Gastroesophageal sphincter (tissue), 4 donors: ENCODE measurements at places on chromosomes 4 and X.
A peak's percentile ranks its signal among the peaks of the same experiment; 100 is the strongest.

GRCh38 chr4:118825799-118826198 is 10.1 kb downstream of the SEC24D start:
- ATAC-seq, result no peak

GRCh38 chr4:185508181-185508580 is 27.1 kb downstream of the PDLIM3 start:
- ATAC-seq, result no peak

DNA sequence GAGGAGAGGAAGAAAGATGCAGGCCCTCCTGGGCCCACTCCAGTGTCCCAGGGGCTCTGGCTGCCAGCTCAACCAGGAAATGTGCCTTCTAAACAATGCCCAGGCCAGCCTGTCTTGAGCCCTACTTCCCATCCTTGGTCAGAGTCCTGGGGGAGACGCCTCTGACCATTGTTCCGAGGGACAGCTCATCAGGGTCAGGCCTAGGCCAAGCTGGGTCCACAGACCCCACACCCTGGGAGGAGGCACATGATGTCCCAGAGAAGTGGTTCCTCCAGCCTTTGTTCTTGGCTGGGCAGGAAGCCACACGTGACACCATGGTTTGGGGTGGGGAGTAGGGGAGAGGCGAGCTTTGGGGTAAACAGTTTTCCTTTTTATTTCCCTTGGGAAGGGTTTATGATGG is 102.5 kb downstream of the EFNB1 start:
- ATAC-seq, result peak; percentile 64

DNA sequence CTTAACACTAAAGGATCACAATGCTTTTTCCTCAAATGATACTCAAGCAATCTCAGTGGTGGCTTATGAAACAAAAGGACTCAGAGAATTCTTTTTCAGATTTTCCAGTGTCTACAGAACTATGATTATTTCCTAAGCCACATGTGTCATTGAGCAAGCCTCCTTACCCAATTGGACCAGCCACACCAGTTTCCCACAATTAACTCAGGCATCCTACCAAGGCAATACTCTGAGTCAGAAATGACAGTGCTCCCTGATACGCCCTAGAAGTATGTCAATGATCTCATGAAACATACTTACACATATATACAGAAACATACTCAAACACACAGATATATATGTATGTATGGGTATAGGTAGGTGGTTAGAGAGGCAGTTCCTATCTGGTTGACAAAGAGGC is 4.8 kb downstream of the ADAMTS3 start:
- peak; percentile 35 for ATAC-seq

GRCh38 chr4:129179276-129179675 is 83.3 kb downstream of the C4orf33 start:
- no peak for ATAC-seq

DNA sequence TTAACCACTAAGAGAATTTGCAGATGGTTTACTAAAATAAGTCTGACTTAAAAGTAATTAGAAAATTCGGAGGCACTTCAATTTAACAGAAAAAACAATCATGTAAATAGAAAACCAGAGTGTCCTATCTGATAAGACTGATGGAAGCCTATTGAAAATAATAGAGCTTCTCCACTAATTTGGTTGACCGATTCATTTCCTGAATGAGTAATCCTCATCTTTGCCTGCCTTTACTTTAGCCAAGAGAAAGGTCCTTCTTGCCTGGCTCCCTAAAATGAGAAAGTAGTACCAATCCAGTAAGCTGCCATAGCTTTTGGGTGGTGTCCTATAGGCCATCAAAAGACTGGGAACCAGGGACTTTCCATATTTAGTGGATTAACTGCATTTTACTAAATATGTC is 48.4 kb downstream of the KCNIP4 start:
- ATAC-seq, result no peak

GRCh38 chr4:139177869-139178619 is 1.0 kb upstream of the ELF2 start:
- ATAC-seq, result peak; percentile 87

DNA sequence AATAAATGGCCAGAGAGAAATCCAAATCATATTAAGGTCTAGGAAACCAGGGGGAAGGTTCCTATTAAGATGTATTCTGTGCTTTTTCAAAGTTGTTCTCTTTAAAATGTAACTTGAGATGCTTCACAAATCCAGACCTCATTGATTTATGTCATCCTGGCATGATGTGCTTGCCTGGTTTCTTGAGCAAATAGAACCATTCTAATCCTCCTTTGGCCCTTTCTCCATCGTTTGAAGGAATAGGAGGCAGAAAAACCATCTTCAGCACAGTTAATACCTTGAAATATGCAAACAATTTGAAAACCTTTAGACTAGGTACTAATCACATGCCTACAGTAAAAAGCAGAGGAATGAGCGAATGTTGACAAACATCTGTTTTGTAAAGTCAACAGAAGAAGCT is 202.2 kb upstream of the CXorf66 start:
- ATAC-seq, result no peak

DNA sequence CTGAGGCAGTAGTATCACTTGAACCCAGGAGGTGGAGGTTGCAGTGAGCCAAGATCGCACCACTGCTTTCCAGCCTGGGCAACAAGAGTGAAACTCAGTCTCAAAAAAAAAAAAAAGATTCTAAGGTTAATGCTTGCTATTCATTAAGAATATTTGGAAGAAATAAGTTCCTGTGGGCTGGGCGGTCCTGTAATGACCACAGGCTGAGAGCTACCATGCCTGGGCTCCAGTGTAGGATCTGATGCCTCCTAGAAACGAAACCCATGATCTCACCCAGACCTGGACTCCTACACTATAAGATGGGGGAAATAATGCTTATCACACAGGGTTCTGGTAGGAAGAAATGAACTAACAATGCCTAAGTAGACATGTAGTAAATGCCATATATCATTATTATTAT is 17.8 kb downstream of the TMEM192 start:
- ATAC-seq, result no peak

- ATAC-seq, result no peak
Observed at GRCh38 chr4:102064747-102065442, 274.4 kb downstream of the BANK1 start.

GRCh38 chrX:18769812-18770573 is 62.5 kb downstream of the PPEF1 start:
- peak; percentile 36 for ATAC-seq

DNA sequence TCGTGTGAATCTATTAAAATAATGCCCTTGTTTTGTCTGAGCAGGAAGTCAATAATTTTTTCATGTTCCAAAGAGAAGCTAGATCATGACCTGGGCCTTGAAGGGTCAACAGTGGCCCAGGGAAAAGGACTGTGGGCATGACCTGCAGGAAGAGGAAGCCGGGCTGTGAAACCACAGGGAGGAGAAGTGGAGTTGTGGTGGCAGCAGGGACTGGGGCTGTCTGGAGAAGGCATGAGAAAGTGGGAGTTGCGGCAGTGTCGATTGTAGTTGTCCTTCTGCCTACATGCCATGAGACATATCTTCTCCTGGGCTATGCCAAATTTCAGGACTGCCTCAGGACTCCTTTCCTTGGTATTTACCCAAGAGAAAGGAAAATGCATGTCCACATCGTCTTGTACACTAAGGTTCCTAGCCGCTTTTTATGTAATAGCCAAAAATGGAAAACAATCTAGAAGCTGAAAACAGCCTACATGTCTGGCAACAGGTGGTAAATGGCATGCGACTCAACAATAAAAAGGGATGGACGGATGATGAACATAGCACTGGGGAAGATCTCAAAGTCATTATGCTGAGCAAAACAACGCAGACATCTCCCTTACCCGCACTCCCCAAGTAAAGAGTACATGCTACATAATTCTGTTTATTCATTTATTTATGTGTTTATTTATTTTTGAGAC is 13.6 kb upstream of the PTTG2 start:
- no peak for ATAC-seq

GRCh38 chr4:28117084-28117682 is 1256.5 kb downstream of the STIM2 start:
- no peak for ATAC-seq

GRCh38 chrX:74421740-74422352 is 553 bp downstream of the SLC16A2 start:
- no peak for ATAC-seq
